ENCODE measurements at places on chromosomes 13 and 19.

- DNase-seq = no peak
These were observed 46.8 kb downstream of the TEX26 start for GRCh38 chr13:30978981-30979956.

DNA sequence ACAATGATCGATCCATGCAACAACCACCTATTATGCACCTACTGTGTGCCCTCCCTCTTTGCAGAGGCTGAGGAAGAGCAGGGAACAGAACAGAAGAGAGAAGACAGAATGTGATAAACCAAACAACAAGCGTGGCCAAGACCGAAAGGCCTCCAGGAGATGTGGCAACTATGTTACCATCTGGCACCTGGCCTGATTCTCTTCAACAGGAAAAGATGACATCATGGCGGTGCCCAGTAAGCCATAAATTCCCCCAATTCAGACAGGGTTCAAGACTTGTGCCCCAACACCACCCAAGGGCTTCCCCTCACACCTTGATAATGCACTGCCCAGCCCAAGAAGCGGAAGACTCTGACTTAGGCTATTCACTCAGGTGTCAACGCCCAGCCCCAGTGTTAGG lies 44.3 kb downstream of the SLC7A1 start:
- DNase-seq = no peak

DNA sequence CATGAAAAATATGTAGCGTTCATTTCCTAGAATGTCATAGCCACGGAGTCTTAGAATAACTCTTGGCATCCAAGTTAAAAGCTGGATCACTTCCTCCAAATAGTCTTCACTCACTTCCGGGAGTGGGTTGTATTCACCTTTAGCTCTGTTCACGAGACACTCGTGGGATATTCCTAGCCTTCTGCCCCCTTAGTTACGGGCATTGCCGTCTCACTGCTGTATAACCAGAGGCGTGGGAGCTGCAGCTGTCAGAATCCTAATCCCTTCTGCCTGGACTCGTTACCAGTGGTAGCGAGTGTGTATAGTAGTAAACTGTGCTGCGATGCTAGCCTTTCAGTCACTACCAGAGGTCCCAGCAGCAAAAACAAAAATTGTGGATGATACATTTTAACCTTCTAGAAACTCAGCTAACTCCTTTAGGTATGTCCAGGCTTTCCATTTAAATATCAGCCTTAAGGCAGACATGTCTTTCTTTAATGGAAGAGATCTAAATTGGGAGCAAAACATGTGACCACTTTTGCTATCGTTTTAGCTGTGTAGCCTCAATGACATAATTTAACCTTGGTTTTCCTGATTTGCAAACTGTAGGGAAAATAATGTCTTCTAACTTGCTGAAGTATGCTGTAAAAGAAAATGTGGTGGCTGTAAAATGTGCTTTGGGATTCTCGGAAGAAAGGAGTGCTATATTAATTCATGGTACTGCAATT lies 34.1 kb downstream of the ERCC5 start:
- DNase-seq = no peak

DNA sequence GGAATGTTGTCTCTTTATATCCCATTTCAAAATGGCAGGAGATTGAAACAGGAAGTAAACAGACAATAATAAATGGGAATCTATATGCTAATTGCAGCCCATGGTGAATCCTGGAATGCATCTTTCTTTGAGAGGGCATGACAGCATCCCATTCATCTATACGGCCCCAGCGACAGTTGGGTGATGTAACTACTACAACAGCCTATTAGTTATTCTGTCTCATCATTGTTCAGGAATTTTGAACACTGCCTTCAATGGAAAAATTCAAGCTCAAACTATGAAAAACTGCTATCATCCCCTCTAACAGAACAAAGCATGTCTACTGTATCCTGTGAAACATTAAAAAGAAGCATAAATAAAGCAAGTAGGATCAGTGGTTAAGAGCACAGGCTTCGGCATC lies 262.1 kb downstream of the DCT start:
- no peak for DNase-seq

DNA sequence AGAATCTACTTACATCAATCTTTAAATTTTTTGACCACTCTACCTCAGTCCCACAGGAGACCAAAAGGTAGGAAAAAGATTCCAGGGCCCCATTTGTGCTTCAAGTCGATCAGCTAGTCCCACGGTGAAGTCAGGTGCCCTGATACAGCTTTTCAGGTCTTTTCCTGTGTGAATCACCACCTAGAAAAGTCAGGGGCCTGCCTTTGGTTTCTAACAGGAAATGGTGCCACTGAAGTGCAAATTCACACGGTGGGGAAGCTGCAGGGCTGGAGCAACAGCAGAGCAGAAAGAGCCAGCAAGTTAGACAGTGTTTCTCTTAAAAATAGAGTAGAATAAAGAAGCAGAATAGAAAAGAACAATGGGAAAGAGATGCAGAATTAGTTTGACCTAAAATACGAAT lies 107.5 kb downstream of the KLF12 start:
- DNase-seq = peak; percentile 56

- DNase-seq = no peak
These were observed 41.9 kb upstream of the POSTN start for GRCh38 chr13:37640499-37640898.

GRCh38 chr19:3644351-3645066 lies 17.9 kb upstream of the CACTIN start:
- no peak for DNase-seq

- no peak for DNase-seq
These were observed 360 bp downstream of the DDX39A start for GRCh38 chr19:14418856-14419105.

DNA sequence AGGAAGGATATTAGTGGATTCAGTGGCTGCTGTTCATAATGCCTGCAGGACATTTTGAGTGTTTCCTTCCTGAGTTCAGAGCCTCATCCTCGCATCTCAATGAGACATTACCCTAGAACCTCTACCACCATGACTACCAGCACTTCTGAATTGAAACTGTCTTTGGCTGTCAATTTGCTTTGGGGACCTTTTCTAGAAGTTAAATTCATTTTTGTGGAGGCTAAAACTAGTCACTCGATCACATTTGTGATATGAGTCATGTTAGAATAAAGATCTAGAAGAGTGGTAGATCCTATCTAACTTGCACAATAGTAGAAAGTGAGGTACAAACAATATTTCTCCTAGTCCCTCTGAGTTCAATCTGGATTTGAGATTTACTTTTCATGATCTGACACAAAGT lies 124.9 kb downstream of the KCNRG start:
- no peak for DNase-seq

- no peak for DNase-seq
These were observed 638.8 kb upstream of the SLITRK6 start for GRCh38 chr13:86438034-86438433.

GRCh38 chr13:74966814-74967424 lies 515.0 kb downstream of the TBC1D4 start:
- DNase-seq = no peak

DNA sequence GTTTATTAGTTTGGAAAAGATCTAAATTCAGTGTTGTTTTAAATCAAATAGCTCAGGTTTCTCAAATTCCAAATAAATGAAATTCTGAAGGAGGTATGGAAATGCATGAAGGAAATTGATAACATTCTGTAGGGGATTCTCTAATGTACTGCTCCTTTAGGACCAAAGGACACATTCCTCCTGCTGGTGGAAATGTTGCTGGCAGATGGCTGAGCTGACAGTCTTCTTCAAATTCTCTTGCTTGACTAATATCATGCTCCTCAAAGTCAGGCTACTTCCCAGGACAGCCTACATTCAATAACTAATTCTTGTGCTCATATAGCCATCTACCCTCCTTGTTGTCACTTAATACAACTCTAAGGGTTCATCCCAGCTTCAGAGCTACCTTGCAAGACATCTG lies 1118.5 kb downstream of the PCDH9 start:
- DNase-seq = no peak

- no peak for DNase-seq
These were observed 4.6 kb downstream of the NFIC start for GRCh38 chr19:3370728-3371591.

All from stimulated activated CD4-positive, alpha-beta T cell treated with anti-CD3 and anti-CD28 coated beads, Interleukin-2, amount 100 ng/mL, for 4 hours (primary cell).